Stimulated activated CD8-positive, alpha-beta memory T cell treated with anti-CD3 and anti-CD28 coated beads, Interleukin-4, amount 100 ng/mL, for 24 hours (primary cell): ENCODE measurements at places on chromosomes 4 and X.

GRCh38 chr4:102339018-102339417, 6.3 kb downstream of the SLC39A8 start:
- DNase-seq = no peak

DNA sequence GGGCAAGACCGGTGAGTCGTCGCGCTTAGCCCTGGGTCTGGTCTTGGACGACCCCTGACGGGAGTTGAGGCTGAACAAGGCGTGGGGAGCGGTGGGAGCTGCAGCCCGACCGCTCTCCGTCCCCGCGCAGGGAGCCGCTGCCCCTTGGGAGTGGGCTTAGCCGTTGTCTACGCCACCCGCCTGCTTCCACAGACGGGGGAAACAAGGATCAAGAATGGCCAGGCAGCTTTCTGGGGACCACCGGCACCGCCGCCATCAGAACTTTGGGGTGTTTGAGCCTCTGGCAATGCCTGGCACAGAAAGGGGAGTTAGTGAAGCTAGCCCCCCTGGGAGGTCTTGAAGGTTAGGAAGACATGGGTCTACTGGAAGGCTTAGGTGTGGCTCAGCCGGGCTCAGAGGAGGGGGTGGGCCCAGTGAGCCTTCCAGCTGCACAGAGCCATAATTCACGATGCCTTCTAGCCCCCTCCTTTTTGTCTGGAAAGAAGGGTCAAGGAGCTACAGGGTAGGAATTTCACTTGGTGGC, 583 bp downstream of the RASL11B start:
- no peak for DNase-seq

- DNase-seq = no peak
Measured at GRCh38 chr4:164718827-164719226, 35.1 kb upstream of the SMIM31 start.

DNA sequence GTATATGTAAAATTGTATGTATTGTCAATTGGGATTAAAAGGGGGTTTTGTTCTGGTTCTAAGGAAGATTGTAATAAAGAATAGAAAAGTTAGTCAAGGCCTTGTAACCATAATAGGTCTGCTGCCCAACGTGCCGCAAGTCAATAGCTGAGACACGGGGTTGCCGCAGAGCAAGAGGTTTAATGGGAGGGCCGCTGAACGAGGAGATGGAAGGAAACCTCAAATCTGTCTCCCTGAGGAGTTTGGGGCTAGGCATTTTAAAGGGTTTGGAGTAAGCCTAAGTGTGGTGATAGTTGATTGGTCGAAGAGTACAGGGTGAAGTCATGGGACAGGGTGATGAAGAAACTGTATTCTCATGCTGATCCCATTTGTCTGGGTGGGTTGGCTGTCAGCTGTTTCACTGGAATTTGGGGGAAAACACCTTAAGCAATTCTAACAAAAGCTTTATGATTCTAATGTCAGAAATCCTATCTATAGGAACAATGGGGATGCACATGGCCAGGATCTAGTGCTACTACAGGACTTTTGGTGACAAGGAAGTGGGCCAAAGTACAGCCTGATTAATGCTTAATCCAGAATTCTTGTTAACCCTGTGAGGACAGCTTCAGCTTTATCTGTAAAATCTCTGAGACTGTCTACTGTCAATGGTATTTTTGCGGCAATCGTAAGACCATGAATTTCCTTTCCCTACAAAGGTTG, 86.9 kb downstream of the RELL1 start:
- DNase-seq = no peak

- no peak for DNase-seq
Measured at GRCh38 chr4:163623787-163624186, 129.3 kb downstream of the TMA16 start.

GRCh38 chr4:2126309-2127043, 67.3 kb downstream of the NAT8L start:
- DNase-seq = no peak

- no peak for DNase-seq
Measured at GRCh38 chrX:103157496-103158316, 57.2 kb upstream of the BEX4 start.

DNA sequence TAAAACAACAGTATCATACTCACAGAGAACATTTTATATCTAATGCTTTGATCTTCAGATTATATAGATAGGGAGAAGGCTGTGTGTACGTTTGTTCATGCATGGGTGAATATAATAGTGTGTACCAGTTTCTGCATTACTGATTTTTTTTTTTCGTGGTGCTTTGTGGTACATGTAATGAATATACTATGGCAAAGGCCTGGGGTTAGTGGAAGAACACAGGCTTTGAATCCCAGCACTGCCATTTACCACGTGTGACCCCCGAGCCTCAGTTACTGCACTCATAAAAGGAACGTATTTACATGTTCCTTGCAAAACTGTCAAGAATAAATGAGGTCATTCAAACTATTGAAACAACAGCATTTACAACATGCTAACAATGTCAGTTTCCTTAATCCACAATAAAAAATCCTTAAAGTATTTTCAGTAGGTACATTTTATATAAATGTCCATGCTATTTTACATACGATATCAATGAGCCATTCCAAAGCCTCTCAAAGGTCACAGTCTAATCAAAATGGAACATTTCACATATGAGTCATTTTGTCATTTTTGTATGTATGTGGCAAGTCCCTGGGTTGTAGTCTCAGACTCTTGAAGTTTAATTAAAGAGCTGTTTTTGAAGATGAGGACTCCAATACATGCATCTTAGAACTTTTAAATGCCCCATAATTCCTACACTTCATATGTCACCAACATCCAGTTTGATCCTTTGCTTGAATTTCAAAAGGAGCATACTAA, 242.8 kb downstream of the PPP3CA start:
- no peak for DNase-seq

- no peak for DNase-seq
Measured at GRCh38 chr4:139550724-139551429, 5.1 kb downstream of the SETD7 start.

DNA sequence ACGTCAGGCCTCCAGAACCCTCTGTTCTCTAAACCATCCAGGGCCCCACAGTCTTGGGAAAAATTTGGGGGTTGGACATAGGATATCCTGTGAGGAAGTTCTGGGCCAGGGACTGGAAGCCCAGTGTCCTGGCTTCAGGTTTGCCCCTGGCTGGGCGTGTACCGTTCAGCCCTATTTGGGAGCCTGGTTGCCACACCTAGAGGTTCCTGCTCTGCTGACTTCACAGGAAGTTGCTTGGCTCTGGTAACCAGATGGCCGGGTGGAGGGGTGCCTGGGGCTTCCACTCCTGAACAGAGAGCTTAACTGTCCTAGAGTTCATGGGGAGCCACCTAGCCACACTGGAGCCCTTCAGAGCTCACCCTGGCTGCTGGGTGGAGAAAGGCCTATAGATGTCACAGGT, 1.1 kb downstream of the TAFAZZIN start:
- DNase-seq = no peak

GRCh38 chr4:78665216-78665770, 110.9 kb upstream of the BMP2K start:
- no peak for DNase-seq

GRCh38 chr4:38917481-38918025, 49.9 kb downstream of the FAM114A1 start:
- DNase-seq = no peak

DNA sequence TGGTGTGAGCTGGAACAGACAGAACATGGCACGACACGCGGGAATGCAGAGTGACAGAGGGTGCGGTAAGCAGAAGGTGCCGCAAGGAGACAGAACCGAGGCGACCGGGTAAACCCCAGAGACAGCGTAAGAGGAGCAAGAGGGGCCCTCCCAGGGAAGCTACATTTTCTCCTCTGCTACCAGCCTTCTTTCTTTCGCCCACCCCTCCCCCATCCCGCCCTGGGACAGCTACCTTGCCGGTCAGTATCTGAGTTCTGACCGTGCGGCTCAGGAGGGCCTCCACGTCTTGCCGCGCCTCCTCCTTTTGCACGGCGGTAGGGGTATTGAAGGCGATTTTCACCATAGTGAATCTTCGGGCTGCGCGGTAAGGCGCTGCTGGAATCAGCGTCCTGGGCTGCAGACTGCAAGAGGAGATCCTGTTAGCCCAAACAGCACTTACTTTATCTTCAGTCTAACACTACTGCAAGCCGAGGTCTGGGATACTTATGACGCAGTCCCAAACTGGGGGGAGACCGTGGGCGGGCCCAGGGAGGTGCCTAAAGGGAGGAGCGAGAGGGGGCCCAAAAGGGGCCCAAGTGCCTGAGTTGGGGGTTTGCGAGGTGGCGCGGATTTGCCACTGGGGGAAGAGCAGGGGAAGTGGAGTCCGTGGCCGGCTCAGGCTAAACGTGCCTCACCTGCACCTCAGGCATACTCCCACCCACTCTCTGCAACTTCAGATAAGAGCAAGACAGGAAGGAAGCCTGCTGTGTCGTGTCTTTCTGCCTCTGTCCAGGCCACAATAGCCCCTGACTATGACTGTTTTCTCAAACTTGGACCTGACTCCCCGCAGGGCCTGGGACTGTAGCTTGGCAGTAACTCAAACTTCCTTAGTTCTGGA, at the start of gene ITM2A:
TSS of gene ITM2A (minus strand) at position 462 of the 877 bp plus-strand sequence. CDS start at position 343, 119 bp downstream.
- peak; percentile 42 for DNase-seq

DNA sequence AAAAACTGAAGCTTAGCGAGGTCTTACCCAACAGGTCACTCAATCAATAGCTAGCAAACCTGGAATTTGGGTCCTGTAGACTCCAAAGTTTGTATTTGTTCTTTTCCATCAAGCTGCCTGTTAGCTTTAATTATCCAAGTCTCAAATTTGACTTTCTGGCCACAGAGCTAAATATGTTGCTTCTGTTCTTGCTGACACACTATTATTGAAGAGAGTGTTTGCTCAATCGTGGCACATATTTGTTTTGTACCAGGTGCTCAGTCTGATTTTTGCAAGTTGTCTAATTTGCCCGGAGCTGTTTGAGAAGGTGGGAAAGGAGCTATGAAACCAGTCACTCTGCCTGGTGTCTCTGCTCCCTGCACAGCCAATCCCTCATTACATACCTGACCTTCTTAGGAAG, 41.7 kb upstream of the FRMD7 start:
- DNase-seq = no peak

- DNase-seq = no peak
Measured at GRCh38 chrX:133923113-133923512, 62.3 kb downstream of the GPC3 start.

- no peak for DNase-seq
Measured at GRCh38 chr4:183855323-183856190, 49.5 kb upstream of the STOX2 start.

- no peak for DNase-seq
Measured at GRCh38 chr4:123064390-123064789, 142.0 kb upstream of the NUDT6 start.

- DNase-seq = no peak
Measured at GRCh38 chr4:169159624-169160171, 111.1 kb downstream of the SH3RF1 start.

- no peak for DNase-seq
Measured at GRCh38 chr4:94483895-94484294, 32.2 kb downstream of the PDLIM5 start.

DNA sequence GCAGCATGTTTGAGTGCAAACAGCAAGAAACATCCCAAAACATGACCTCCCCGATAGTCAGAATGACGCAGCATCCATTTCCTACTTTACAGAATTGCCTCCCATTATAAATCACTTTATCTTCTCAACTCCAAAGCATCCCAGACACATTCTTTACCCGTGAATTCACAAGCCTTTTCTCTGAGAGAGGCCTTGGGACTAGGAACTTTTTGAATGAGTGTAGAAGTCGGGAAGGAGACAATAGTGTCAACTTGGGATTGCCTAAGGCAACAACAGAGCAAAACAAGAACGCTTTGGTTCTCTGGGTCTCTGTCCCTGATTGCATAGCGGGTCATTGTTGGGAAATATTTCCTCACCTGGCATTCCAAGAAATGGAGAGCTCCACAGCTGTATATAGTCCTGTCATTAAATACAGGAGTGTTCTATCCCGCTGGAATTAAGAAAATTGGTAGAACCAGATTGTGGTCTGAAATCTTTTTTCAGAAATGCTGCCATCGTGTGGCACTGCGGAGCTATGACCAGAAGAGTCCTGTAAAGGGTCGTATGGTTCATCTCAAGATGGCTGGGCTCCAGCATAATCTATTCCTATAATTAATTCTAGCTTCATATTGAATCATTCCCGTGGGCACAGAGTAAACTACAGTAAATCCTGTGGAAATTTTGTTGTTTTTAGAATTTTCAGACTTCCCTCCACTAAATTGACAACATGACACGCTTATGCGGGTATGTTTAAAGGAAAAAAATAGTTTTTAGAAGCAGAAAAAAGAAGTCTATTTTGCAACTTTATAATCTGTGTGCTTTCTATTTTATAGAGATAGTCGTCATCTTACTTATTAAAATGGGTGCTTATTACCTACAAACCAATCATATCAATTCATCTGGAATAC, 2.0 kb upstream of the SPP1 start:
- no peak for DNase-seq

DNA sequence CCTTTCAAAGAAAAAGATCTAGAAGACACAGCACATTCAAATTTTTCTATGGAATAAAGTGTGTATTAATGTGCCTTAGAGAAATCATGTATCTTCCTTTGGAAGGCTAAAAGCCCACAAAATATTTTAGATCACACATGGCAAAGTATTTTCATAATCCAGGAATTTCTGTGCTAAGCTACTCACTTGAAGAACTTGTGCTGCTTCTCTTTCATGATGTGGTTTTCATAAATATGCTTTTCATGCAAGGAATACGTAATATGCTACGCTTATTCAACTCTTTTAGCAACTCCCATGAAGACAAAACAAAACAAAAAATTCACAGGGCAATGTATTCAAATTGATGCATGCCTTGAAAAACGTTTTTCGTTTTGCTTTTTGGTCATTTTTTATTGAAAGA, 125.6 kb downstream of the ARHGAP24 start:
- DNase-seq = no peak

DNA sequence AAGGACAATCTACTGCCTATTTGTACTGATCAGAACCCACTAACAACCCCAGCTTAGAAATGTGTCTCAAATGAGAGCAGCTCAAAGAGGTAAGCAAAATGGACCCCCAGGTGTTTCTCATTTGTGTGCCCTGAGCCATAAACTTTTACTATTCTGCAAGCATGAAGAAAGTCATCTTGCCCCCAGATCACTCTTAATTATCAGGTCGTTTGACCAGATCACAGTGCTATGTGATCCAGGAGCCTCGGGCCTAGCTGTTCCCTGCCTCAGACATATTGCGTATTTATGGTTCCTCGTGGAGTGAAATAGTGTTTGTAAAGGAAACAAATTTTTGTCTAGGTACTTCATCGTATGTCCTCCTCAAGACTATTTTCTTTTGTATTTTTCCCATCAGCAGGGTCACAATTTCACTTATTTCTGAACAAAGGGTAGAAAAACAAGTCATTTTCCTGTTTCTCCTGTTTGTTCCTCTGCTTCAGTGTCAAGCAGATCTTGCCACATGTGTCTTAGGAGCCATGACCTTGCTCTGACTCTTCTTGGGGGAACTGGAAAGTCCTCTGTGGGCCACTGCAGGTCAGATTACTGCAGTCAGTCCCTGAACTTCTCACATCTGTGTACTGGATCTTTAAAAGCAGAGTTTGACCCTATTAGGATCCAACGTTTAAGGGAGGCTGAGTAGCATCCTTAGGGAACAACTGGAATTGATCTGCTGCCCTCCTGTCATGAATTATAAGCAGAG, 194.9 kb downstream of the PALLD start:
- no peak for DNase-seq
